Ecto neural progenitor cell (in vitro differentiated cells): ENCODE measurements at places on chromosomes 6 and 20.

- DNase-seq = no peak
These were observed 206.7 kb downstream of the CENPW start for GRCh38 chr6:126546541-126547120.

- DNase-seq = no peak
These were observed 644 bp downstream of the RBL1 start for GRCh38 chr20:37095108-37095598.

GRCh38 chr20:36183155-36183944 is 28.8 kb downstream of the EPB41L1 start:
- DNase-seq = no peak

DNA sequence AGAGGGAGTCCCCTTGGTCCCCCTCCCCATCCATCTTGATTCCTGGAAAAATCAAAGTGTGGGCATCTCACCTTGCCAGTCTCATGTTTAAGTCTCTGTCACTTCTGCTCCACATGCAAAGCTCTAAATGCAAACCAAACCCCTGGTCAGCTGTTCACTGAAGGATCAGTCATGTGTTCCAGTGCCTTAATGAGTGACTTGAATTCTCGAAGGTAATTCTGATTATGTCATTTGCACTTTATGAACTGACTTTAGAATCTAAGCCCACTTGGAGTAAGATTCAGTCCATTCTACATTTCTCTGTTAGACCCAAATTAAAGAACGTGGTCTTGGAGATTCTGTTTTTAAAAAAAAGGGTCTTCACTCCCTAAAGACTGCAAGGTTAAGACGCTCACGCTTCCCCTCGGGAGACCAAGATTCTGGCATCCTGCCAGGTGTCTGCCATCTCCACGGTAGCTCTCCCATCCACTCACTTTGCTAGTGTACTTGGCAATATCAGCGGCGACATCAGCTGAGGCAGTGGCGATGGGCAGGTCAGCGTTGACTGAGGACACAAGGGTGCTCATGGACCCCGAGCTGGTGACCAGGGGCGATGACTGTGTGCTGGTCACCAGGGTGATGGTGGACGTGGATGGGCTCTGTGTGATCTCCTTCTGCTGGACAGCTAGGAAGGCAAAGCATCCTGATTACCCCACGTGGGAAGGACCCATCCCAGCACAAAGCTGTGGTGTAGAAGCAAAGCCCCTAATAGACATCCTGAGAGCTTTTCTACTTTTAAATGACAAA is 120.5 kb downstream of the ZMYND8 start:
- no peak for DNase-seq

GRCh38 chr6:37663019-37663810 is 34.5 kb downstream of the MDGA1 start:
- DNase-seq = no peak

- peak; percentile 21 for DNase-seq
These were observed 186.1 kb upstream of the SLC24A3 start for GRCh38 chr20:19026121-19026878.

DNA sequence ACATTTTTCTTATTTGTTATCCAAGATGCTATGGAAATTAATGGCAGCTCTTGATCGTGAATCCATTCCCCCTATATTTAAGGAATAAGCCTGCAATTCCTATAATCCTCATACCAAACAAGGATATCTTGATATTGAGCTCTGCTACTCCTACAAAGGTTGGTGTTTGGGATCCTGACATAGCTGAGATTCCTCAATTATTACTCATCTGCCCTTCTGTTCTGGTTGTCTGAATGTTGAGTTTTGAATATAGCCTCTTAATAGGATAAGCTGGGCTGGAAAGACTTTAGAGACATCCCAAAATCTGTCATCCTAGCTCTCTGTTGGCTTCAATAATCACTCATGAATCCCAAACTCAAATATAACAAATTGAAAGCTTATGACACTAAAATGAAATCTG is 49.9 kb downstream of the CLIC5 start:
- no peak for DNase-seq

DNA sequence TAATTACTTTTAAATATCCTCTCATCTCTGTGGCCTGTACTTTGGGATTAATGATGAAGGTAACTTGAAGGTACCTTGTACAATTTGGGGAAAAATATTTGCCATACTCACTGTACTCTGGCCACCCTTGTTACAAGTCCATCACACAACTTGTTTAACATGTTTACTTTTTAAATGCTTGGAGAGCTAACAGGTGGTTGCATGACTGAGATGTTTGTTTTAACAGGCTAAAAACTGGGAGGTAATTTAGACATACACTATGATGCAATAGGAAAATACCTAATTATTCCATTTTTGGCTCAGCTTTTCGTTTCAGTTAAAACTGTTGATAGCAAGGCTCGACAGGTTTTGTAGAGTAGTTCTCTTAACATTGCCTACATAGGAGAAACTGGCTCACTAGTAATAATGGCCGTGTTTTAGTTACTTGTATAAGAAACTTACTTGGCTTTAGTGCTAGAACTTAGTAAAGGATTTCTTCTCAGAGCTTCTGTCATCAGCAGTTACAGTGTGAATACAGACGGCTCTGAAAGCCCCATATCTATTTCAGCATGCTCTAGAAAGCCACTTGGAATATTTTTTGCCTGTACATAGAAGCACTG is 489.8 kb upstream of the SOX4 start:
- DNase-seq = no peak

GRCh38 chr6:155014670-155015300 is 19.7 kb downstream of the TIAM2 start:
- DNase-seq = no peak
